ENCODE measurements at places on chromosomes 7 and 10. TPM values are rescaled to one million over a fixed set of nuclear protein-coding genes. Genes with fewer than 3 reads are reported as not detected.

DNA sequence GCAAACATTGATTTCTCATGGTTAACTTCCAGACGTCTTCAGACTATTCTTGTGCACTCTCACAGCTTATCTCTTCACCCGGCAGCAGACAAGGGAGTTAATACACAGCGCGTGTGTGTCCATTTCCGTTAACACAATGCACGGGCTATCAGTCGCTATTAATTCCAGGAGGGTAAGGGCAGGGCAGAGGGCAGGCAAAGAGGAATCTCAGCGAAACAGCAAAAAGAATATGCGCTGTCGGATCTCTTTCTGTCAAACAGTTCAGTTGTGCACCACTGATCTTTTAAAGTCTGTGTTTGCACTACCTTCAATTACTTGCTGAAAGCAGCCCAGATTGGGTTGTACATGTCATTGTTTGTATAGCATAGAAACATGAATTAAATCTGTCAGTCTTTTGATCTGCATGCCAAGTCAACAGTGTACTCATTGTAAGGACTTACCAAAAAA is 41.1 kb upstream of the CABCOCO1 start:
- no peak overlapping the region for H3K4me3 ChIP-seq
- H3K27me3 ChIP-seq, result peaks cover 16% of the 10 kb centered on the region
- no peaks in the 10 kb centered on the region for H3K4me1 ChIP-seq
- no peaks in the 10 kb centered on the region for H3K36me3 ChIP-seq

GRCh38 chr7:88431882-88432281 is 125.2 kb upstream of the STEAP4 start:
- H3K27me3 ChIP-seq, result no peaks in the 10 kb centered on the region
- no peaks in the 10 kb centered on the region for H3K36me3 ChIP-seq
- no peak for DNase-seq
- no peak overlapping the region for H3K27ac ChIP-seq
- H3K4me3 ChIP-seq, result no peak overlapping the region

DNA sequence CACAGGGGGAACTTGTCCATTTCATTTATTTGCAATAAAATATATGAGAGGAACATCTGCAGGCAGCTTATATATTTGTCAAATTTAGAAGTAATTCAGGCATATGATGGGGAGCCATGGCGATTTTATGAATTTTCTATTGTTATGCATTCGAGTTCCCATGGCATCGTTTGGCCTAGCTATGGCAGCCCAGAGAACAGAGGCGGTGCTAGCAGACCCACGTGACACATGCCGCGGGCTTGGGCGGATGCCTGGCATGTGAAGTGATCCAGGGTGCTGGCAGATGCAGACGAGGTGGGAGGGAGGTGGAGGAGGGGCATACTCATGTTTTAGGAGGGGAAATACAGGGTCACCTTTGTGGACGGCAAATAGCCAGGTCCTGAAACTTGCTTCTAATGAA is 560.0 kb upstream of the GALNT17 start:
- H3K36me3 ChIP-seq, result no peaks in the 10 kb centered on the region
- no peak overlapping the region for H3K27ac ChIP-seq
- no peak for DNase-seq
- no peak overlapping the region for H3K4me3 ChIP-seq
- no peaks in the 10 kb centered on the region for H3K27me3 ChIP-seq

DNA sequence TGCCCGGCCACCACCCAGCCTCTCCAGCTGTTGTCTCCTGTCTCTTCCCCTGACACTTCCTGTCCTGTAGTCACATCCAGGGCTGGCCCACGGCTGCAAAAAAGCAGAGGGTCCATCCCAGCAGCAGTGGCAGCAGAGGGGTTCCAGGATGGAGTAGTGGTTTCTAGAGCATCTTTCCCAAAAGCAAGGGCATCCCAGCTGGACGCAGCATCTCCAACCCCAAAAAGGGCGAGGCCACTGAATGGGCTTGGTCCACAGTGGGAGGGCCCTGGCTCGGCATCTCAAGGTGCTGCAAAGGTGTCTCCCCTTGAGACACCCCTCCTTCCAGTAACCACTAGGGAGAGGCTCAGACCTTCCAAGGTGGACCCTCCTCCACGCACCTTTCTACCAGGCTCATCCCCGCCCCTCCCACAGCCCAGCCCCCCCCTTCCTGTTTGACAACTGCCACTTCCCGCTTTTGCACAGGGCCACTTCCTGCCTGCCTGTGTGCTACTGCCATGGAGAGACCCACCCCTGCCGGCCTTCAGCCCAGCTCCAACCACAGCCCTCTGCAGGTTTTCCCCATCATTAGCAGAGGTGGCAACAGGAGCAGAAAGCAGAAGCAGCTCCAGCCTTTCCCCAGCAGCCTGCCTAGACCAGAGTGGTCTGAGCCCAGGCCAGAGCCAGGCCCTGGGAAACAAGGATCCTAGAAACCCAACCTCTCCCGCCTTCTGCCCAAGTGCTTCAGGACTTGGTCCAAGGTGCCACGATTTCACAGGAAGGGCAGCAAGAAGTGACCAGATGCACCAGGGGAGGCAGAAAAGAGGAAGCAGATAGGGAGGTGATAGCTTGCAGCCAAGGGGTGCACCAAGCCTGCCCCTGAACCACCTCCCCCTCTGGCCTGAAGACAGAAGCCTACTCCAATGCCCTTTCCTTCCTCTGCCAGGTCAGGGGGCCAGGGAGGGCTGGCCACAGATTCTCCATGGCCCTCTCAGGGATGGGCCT is 8.6 kb downstream of the CAMK2G start:
- peaks cover 89% of the 10 kb centered on the region for H3K4me1 ChIP-seq
- DNase-seq, result peak; percentile 72
- H3K4me3 ChIP-seq, result peak overlapping the region; percentile 76
- no peaks in the 10 kb centered on the region for H3K27me3 ChIP-seq
- peak overlapping the region; percentile 96 for H3K27ac ChIP-seq

- no peak for DNase-seq
- H3K4me3 ChIP-seq, result peak overlapping the region; percentile 86
- H3K27me3 ChIP-seq, result no peaks in the 10 kb centered on the region
- peaks cover 60% of the 10 kb centered on the region for H3K4me1 ChIP-seq
These were observed 3.4 kb downstream of the BAG3 start for GRCh38 chr10:119654540-119654939.

GRCh38 chr7:134071355-134072331 is 55.5 kb upstream of the LRGUK start:
- no peak overlapping the region for H3K27ac ChIP-seq
- no peak overlapping the region for H3K4me3 ChIP-seq
- H3K4me1 ChIP-seq, result no peaks in the 10 kb centered on the region
- H3K36me3 ChIP-seq, result peaks cover 2% of the 10 kb centered on the region
- H3K27me3 ChIP-seq, result no peaks in the 10 kb centered on the region
- no peak for DNase-seq

GRCh38 chr10:30580241-30580640 is 49.3 kb downstream of the LYZL2 start:
- no peaks in the 10 kb centered on the region for H3K36me3 ChIP-seq
- H3K4me3 ChIP-seq, result no peak overlapping the region
- DNase-seq, result no peak
- no peak overlapping the region for H3K27ac ChIP-seq
- H3K27me3 ChIP-seq, result peaks cover 2% of the 10 kb centered on the region

- H3K4me3 ChIP-seq, result no peak overlapping the region
- no peak for DNase-seq
- peaks cover 1% of the 10 kb centered on the region for H3K4me1 ChIP-seq
- H3K36me3 ChIP-seq, result no peaks in the 10 kb centered on the region
These were observed 191.7 kb upstream of the IMMP2L start for GRCh38 chr7:111753968-111754367.

DNA sequence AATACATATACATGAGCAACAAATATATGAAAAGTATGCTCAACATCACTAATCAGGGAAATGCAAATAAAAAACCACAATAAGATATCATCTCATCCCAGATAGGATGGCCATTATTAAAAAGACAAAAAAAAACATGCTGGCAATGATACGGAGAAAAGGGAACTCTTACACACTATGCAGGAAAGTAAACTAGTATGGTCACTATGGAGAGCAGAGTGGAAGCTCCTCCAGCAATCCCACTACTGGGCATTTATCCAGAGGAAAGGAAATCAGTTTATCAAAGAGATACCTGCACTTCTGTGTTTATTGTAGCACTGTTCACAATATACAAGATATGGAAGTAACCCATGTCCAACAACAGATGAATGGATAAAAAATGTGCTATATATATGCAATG is 217.5 kb downstream of the SDK1 start:
- no peak overlapping the region for H3K27ac ChIP-seq
- no peaks in the 10 kb centered on the region for H3K4me1 ChIP-seq
- no peaks in the 10 kb centered on the region for H3K27me3 ChIP-seq
- H3K36me3 ChIP-seq, result no peaks in the 10 kb centered on the region
- no peak overlapping the region for H3K4me3 ChIP-seq
- no peak for DNase-seq

DNA sequence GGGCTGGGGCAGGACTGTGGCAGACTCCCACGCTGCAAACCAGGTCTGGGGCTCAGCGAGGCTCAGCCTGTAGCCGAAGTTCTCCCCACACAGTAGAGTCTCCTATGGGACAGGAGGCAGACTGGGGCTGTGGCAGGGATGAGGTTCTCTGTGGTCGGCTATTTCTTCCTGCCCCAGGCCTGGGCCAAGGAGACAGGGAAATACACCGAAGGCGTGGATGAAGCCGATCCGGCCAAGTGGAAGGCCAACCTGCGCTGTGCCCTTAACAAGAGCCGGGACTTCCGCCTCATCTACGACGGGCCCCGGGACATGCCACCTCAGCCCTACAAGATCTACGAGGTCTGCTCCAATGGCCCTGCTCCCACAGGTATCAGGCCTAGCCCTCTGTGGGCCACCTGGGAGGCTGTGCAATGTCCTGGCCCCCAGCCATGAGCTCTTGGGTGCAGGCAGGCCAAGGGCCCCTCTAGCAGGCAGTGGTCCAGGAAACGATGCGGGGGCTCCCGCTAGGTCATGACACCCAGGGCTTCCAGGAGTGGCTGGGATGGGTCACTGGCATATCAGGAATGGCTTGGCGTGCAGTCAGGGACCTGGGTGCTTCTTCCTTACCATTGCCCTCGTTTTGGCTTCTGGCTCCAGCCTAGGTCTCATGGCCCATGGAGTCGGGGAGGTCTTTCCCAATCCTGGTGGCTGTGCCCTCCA is 8.1 kb downstream of the IRF5 start:
- peaks cover 1% of the 10 kb centered on the region for H3K27me3 ChIP-seq
- no peak overlapping the region for H3K4me3 ChIP-seq
- no peak overlapping the region for H3K27ac ChIP-seq
- H3K4me1 ChIP-seq, result peaks cover 8% of the 10 kb centered on the region
- DNase-seq, result no peak
- peaks cover 2% of the 10 kb centered on the region for H3K36me3 ChIP-seq

GRCh38 chr10:117635826-117636225 is 93.3 kb downstream of the EMX2 start:
- no peak overlapping the region for H3K27ac ChIP-seq
- no peak for DNase-seq
- no peaks in the 10 kb centered on the region for H3K4me1 ChIP-seq
- no peaks in the 10 kb centered on the region for H3K36me3 ChIP-seq

DNA sequence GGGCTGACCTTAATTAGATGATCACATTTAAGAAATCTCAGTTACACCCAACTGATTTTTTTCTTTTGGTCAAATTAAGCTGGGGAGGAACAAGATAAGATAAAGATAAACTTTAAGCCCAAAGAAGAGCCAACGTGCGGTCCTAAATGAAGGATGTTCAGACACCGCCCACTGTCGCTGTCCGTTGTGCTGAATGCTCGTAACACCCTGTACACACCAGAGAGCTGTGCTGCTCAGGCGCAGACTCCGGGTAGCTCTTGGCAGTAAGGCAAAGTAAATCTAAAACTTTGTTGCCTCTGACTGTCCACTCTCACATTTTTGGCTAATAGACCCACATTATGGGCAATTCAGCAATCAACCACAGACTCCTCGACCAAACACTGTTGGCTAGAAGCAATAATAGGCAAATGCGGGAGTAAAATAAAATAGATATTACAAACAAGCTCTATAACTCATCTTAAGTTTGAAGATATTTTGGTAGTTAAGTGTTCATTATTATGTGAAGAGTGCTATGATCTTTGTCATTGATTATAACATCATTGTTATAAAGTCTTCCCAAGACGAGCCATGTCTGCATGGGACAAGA is 57.1 kb downstream of the PLPP4 start:
- no peak overlapping the region for H3K4me3 ChIP-seq
- no peaks in the 10 kb centered on the region for H3K27me3 ChIP-seq
- no peaks in the 10 kb centered on the region for H3K36me3 ChIP-seq
- no peak overlapping the region for H3K27ac ChIP-seq
- no peaks in the 10 kb centered on the region for H3K4me1 ChIP-seq

DNA sequence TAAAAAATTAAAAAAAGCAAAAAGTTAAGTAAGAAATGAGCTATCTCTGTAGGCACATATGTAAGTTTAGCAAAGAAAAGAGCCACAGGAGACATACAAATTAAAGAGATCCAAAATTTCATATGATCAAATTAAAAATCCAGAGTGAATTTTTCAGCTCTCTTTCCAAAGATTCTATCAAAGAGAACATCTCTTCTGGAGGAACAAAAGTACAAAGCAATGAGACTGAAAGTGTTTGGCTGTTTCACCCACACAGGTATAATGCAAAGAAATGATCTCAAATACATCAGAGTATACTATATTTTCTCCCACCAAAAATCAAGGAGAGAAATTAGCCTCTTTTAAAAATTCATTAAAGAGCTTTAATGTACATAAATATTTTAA is 74.8 kb upstream of the ASAH2 start:
- peaks cover 28% of the 10 kb centered on the region for H3K36me3 ChIP-seq
- H3K4me3 ChIP-seq, result no peak overlapping the region
- H3K4me1 ChIP-seq, result peaks cover 34% of the 10 kb centered on the region
- no peak overlapping the region for H3K27ac ChIP-seq

DNA sequence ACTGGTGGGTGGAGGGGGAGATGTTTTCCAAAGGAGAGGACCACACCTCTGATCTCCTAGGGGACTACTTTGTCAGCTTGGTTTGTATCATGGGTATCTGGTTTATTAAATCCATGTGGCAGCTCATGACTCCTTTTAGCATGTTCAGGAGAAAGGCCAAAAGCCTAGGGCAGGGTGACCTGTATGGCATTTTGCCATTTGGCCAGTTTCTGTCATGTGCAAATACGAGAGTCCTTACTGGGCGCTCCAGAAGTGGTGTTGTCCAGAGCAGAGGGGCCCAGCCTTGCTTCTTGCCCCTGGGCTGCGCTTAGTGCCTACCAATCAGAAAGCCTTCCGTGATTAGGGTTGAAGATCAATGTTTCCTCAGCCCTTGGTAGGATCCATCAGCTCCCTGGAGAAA is 31.0 kb downstream of the ADRA2A start:
- no peak overlapping the region for H3K4me3 ChIP-seq
- no peaks in the 10 kb centered on the region for H3K36me3 ChIP-seq
- H3K27me3 ChIP-seq, result peaks cover 8% of the 10 kb centered on the region
- H3K4me1 ChIP-seq, result no peaks in the 10 kb centered on the region
- DNase-seq, result no peak

DNA sequence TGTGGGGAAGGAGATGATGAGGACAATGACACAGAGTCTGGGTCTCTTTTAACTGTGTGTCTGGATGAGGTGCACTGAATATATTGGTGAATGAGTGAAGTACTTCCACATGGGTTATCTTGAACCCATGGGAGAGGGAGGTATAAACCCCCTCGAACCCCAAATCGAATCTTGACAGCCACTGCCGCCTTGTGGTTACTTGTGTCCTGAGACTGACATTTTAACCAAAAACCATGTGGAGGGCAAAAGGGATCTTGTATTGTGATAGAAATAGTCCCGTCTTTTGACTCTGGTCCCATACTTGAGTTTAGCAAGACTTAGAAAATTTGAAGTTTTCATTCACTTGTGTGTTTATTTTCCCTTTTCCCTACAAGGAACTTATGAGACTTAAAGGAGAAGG is 283.3 kb downstream of the PHTF2 start:
- no peaks in the 10 kb centered on the region for H3K4me1 ChIP-seq
- DNase-seq, result no peak
- H3K36me3 ChIP-seq, result no peaks in the 10 kb centered on the region
- no peak overlapping the region for H3K4me3 ChIP-seq
- H3K27ac ChIP-seq, result no peak overlapping the region
- peaks cover 6% of the 10 kb centered on the region for H3K27me3 ChIP-seq

The PDGFA gene
- 0.37 TPM for total RNA-seq

The AOC1 gene
- not detected for total RNA-seq

The FOXL3 gene
- not detected for total RNA-seq

The TMEM229A gene
- total RNA-seq, result not detected

The AKR1D1 gene
- total RNA-seq, result not detected

The RARRES2 gene
- not detected for total RNA-seq
